Glutamatergic neuron (in vitro differentiated cells): ENCODE measurements at places on chromosomes 11 and 22.

GRCh38 chr11:76225122-76225611 is 18.9 kb upstream of the WNT11 start:
- no peak for DNase-seq

DNA sequence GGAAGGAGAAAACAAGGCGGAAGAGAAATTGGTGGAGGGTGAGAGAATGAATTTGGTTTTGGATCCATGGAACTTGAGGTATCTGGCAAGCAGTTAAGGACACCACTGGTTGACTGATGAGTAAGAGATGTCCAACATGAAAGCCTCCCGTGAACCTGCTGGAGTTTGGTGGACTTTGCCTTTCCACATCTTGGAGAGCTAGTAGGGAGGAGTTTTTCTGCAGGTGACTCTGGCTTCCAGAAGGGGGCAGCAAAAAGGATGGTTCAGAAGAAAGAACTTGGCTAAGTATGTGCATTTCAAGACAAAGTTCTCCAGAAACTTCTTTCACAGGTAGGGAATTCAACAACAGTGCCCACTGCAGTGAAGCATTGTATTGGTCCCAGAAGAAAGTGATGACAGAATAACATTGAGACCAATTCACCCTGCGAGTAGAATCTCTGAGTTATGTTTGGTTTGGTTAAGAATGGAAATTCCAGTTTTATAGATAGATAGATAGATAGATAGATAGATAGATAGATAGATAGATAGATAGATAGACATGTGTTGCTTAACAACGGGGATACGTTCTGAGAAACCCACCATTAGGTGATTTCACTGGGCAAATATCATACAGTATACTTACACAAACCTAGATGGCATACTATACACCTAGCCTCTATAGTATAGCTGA is 28.5 kb downstream of the DCDC1 start:
- DNase-seq, result no peak

DNA sequence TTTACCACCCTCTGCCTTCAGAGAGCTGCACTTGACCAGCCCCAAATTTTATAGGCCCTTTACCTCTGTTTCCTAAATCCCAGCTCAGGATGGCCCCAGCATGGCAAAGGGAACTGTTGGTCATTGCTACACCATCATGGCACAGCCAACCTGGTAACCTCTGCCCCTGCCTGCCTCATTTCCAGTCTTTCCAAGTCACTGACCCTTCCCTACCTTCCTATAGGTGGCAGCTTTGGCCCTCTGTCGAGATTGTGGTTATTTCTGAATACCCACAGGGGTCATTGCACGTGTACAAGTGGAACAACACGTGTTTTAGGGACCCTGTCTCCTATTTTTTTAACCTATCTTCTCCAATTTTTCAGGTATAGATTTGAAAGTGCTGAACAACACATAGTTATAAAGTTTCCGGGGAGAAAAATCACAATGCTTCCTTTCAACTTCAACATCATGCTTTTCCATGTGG is 2.8 kb downstream of the GALNT18 start:
- no peak for DNase-seq

GRCh38 chr11:76424891-76425290 is 19.9 kb upstream of the EMSY start:
- no peak for DNase-seq

- DNase-seq, result no peak
Measured at GRCh38 chr11:91528965-91529364, 695.7 kb upstream of the FAT3 start.

DNA sequence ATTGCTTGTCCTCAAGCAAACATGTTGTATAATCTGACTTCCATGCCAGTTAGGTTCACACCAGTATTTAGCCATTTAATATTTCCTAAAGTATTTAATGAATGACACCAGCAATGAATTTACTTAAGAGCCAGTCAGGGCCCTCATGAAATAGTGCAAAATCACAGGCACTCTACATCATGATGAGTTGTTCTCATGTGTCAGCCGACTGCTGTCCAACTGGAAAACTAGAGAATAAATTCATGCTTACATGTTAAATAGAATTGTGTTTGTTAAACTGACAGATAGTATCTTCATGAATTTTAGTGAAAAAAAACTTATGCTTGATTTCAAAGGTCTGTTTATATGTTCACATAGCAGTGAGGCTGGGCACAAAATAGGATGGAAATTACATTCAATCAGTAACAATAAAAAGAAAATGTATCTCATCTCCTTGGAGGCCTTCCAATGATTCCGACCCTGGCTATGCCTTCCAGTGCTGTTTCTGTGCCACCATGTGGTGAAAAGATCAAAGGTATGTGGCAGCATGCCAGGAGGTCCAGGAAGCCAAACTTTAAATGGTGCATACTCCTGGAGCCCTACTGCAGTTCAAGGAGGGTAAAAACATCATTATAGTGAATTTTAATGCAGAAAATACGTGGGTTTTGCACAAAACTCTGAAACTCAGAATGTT is 45.2 kb downstream of the CTSC start:
- DNase-seq, result no peak

DNA sequence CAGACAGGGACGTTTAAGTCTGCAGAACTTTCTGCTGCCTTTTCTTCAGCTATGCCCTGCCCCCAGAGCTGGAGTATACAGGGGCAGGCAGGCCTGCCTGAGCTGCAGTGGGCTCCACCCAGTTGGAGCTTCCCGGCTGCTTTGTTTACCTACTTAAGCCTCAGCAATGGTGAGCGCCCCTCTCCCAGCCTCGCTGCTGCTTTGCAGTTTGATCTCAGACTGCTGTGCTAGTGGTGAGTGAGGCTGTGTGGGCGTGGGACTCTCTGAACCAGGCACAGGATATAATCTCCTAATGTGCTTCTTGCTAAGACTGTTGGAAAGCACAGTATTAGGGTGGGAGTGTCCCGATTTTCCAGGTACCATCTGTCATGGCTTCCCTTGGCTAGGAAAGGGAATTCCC is 38.5 kb downstream of the NELL1 start:
- no peak for DNase-seq

- no peak for DNase-seq
Measured at GRCh38 chr11:108870373-108871020, 205.6 kb downstream of the DDX10 start.

DNA sequence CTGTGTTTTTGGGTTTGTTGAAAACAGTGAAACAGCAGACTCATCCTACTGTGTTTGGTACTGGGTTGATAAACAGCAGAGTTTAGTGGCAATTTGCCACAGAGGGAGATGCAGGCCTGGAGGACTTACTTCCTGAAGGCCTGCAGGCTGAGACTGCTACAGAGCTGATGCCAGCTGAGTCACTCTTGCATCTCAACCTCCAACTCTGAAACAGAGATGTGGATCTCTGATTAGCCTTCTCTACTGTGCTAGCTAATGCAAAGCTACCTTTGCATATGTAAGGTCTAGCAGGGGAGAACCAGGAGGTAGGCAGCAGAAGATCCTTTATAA is 14.3 kb downstream of the ATP5MG start:
- DNase-seq, result no peak

DNA sequence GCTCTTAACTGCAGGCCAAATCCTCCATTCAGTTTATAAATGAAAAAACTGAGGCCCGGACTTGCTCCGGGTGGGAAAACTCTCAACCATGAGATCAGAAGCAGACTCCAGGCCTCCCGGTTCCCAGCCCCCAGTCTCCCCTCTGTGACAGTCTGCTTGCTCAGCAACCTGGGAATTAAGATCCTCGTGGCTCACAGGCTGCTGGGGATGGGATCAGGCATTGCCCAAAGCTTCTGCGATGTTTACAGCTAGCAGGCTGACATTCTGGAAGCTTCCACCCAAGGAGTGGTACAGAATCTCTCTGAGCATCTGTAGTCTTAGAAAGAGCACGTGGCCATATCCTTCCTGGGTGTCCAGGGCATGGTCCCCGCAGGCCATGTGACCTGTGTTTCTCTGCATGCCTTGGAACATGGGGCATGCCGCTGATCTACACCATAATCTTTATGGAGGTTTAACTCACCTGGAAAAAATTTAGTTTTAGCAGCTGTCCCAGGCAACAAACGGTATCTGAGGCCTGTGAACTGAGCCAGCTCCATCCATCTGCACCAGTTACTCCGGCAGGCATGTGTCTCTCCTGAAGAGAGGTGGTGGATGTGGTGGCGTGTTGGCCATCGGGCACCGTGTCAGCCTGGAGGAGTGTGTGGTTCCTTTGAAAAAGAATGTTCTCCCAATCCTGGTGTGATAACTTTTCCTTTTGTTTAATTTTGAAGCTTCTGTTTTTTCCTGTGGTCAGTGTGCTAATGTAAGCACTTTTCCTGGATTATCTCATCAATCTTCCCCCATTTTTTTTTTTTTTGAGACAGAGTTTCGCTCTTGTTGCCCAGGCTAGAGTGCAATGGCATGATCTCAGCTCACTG is 7.9 kb downstream of the FBLN1 start:
- no peak for DNase-seq

DNA sequence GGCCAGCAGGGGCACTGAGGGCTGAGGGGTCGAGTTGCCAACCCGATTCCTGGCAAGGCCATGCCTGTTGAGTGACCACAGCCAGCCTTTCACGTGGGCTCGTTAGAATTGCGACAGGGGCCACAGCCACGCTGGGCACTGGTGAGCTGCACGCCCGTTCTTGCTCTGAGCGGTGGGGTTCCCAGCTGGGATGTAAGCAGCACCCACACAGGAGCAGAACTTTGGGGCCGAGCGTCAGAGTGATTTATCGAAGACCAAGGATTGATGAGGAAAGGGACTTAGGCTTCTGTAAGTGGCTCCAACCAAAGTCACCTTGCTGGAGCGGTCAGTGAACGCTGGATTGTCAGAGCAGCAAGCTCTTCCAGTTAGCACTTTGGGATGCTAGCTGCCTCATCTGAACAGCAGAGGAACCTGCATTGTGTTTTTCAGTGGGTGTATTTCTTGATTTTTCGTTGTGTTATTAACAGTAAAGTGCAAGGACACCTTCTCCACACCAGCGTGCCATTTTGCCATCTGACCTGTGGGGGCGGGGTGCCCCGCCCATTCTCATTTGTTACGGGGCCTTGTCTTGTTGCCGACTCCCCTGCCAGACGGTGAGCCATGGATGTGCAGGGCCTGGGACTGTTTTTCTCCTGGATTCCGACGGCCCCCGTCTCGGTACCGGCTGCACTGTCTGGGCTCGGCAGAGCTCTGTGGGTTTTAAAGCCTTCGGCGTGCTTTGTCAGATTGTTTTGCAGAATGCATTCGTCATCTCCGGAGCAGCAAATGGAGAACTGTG is 202.5 kb downstream of the TBC1D22A start:
- DNase-seq, result no peak

DNA sequence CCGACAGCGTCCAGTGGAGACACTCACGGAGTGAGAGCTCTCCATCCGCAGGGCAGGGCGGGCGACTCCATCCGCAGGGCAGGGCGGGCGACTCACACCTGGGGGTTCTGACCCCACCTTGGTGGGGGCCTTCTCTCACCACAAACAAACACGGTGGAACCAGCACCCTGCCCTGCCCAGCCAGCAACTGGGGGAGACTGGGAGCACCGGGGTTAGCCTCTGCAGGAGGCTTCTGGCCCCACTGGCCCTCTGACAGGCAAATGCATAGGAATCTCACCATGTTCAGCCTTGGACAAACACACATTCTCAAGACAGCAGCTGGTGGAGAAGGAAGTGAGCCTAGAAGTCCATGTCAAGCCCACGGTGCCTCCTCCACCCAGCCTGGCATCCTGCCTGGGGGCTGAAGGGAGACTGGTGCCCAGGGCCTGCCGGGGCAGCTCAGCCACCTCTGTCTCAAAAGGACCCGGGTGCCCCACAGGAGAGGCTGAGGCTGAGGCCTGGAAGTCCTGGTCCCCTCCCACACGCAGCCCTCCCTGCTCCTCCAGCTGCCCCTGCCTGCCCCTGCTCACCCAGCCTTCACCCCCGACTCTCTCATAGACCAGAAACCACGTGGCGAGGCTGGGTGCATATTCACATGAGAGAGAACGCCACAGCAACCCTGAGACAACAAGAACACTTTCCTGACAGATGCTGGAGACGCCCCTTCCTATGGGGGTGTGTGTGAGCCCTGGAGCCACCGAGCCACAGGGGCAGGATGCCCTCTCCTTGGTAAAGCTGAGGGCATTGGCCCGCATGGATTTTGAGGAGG is 98.4 kb upstream of the B3GAT1 start:
- DNase-seq, result no peak

GRCh38 chr22:32777987-32778386 is 23.5 kb upstream of the TIMP3 start:
- DNase-seq, result no peak

- no peak for DNase-seq
Measured at GRCh38 chr11:104798789-104799188, 99.5 kb downstream of the CASP12 start.

- DNase-seq, result no peak
Measured at GRCh38 chr22:46047226-46047625, 70.3 kb upstream of the WNT7B start.

DNA sequence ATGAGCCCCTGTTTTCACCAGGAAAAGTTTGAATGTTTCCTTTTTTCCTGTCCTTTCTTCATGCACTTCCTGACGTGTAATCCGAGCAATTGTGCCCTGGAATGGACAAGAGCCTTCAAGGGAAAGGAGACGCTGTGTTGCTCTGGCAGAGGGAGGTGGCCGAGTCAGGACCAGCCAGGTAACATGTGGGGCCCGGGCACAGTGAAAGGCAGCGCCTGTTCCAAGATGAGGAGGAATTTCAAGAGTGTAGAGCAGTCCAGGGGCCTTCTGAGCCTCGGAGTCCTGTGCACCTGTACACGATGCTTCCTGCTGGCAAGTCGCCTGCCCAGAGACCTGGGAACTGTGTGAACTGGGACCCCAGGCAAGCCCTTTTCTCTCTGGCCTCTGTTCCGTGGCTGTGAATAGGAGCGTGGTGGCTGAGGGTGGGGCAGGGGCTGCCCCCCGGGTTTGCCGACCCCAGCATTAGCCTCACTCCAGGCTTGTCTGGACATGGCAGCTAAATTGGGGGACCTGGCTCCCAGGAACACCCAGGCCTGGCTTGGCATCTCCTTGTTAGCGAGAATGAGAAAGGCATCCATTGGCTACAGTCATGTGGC is 92.0 kb downstream of the MYEOV start:
- no peak for DNase-seq

- no peak for DNase-seq
Measured at GRCh38 chr11:74380746-74381439, 17.3 kb downstream of the PGM2L1 start.

- DNase-seq, result no peak
Measured at GRCh38 chr22:22578702-22579424, 19.8 kb upstream of the PRAME start.

GRCh38 chr22:38981005-38981991 is 849 bp upstream of the APOBEC3B start:
- DNase-seq, result no peak

GRCh38 chr11:67409781-67410368 is 5.6 kb upstream of the CARNS1 start:
- no peak for DNase-seq

GRCh38 chr11:114039551-114039950 is 20.0 kb upstream of the ZBTB16 start:
- no peak for DNase-seq

DNA sequence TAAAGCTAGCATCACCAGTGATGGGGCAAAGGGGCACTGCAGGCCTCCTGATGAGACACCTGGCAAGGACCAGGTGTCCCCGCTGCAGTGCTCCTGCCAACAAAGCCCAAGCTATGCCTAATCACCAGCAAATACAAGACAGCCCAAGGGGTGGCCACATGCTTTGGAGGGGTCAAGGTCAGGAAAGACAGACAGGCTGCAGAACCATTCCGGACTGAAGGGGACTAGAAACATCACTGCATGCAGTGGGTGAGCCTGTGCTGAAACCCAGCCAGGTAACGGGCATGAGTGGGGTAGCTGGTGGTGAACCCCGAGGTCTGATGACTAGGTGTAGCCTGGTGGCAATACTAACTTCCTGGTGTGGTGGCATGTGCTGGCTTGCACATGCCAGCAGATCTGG is 111.1 kb downstream of the MED15 start:
- DNase-seq, result no peak

GRCh38 chr11:38411149-38411548 is 1813.1 kb upstream of the RAG2 start:
- peak; percentile 30 for DNase-seq

- no peak for DNase-seq
Measured at GRCh38 chr11:14253421-14253820, 105.6 kb downstream of the RRAS2 start.
